ENCODE measurements at places on chromosomes 5 and 9. TPM values are rescaled to one million over a fixed set of nuclear protein-coding genes. Genes with fewer than 3 reads are reported as not detected.

PCDHGB6 gene
- 12.5 TPM for total RNA-seq

DNA sequence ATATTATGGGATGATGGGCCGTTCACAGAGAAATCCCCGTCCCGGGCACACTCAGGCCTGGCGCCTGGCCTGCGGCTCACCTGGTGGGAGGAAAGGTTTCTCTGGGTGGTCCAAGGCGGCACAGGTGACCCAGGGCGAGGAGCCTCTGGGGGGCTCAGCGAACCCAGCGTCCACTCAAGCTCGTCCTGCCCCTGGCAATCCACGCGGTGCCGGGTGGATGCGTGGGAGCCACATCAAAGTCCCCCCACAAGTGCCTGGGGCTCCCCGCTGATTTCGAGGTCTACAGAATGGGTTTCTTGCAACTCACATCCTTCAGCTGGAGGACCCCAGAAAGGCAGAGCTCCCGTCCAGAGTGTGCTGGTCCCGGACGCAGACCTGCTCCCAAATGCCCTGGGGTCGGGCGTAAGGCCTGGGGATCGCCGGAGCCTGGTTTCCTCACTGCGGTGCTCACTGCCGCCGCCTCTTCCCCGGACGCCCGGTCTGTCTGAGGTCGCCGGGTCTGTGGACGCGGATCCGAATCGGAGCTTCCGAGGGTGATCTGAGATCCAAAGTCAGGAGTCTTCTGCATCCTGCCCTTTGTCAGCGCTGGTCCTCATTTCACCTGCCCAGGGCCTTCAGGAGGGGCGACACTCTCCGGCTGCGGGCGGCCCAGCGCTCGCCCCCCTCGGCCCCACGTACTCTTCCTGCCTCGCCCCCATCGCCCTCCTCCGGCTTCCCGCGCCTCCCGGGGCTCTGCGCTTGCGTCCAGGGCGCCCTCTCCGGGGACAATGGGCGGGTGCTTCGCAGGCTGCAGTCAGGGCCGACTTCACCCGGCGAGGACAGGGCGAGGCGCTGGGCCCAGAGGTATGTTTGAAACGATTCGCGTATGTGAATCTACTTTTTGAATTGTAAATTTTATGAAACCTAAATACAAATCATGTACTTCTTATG lies 20.0 kb upstream of the RUFY1 start:
- peaks cover 12% of the 10 kb centered on the region for H3K4me1 ChIP-seq
- H3K36me3 ChIP-seq: no peaks in the 10 kb centered on the region
- DNase-seq: no peak
- H3K27ac ChIP-seq: peak overlapping the region; percentile 39
- no peaks in the 10 kb centered on the region for H3K27me3 ChIP-seq

CDH6 gene
- total RNA-seq: 5.2 TPM

DNA sequence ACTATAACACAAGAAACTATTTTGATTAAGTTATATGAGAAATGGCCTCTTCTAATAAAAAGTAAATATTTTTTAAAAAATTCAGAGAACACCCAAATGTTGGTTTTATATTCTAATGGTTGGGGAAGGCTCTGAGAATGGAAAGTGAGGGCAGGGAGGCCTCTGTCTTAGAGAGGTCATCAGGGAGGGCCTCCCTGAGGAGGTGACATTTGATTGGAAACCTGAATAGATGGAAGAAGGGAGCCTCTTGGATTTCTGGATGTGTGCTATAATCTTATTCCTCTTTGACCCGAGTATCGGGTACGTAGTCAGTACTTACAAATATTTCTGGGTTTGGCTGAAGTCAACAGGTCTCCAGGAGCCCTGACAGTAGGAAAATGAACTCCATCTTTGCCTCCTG lies 26.1 kb upstream of the GRPEL2 start:
- H3K27me3 ChIP-seq: no peaks in the 10 kb centered on the region
- no peak overlapping the region for H3K27ac ChIP-seq
- no peak for DNase-seq
- H3K4me3 ChIP-seq: no peak overlapping the region

- H3K4me3 ChIP-seq: no peak overlapping the region
- no peaks in the 10 kb centered on the region for H3K27me3 ChIP-seq
- DNase-seq: no peak
- H3K27ac ChIP-seq: no peak overlapping the region
- no peaks in the 10 kb centered on the region for H3K4me1 ChIP-seq
Measured at GRCh38 chr5:59725392-59725767, 168.1 kb downstream of the PDE4D start.

- peak overlapping the region; percentile 26 for H3K27ac ChIP-seq
- H3K36me3 ChIP-seq: no peaks in the 10 kb centered on the region
- no peak overlapping the region for H3K4me3 ChIP-seq
- no peaks in the 10 kb centered on the region for H3K27me3 ChIP-seq
- H3K4me1 ChIP-seq: peaks cover 5% of the 10 kb centered on the region
Measured at GRCh38 chr9:128025736-128026135, 41.4 kb downstream of the NAIF1 start.

- H3K4me1 ChIP-seq: no peaks in the 10 kb centered on the region
- H3K36me3 ChIP-seq: no peaks in the 10 kb centered on the region
- DNase-seq: no peak
- H3K27ac ChIP-seq: no peak overlapping the region
Measured at GRCh38 chr5:78698191-78698791, 49.7 kb upstream of the LHFPL2 start.

GRCh38 chr9:22158271-22158670 lies 149.2 kb upstream of the CDKN2B start:
- no peak for DNase-seq
- H3K4me3 ChIP-seq: no peak overlapping the region
- no peaks in the 10 kb centered on the region for H3K36me3 ChIP-seq
- no peak overlapping the region for H3K27ac ChIP-seq

DNA sequence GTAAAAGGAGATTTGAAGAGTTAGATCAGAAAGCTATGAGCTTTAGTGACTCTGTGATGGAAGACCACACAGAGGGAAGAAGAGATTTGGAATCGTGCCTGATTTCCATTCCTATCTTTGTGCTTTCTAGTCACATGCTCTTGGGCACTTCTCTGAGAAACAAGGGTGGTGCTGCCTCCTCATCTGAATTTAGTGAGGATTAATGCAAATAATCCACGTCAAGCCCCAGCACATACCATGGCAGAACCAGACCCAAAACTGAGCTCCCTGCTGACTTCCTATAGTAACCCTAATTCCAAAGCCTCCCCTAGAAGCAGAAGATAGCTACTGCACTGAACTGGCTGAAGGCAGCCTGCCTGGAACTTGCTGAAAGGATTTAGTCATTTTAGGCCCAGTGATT lies 17.7 kb downstream of the SLC45A2 start:
- DNase-seq: no peak
- H3K4me1 ChIP-seq: no peaks in the 10 kb centered on the region
- no peak overlapping the region for H3K4me3 ChIP-seq
- H3K27me3 ChIP-seq: no peaks in the 10 kb centered on the region
- H3K27ac ChIP-seq: no peak overlapping the region

DNA sequence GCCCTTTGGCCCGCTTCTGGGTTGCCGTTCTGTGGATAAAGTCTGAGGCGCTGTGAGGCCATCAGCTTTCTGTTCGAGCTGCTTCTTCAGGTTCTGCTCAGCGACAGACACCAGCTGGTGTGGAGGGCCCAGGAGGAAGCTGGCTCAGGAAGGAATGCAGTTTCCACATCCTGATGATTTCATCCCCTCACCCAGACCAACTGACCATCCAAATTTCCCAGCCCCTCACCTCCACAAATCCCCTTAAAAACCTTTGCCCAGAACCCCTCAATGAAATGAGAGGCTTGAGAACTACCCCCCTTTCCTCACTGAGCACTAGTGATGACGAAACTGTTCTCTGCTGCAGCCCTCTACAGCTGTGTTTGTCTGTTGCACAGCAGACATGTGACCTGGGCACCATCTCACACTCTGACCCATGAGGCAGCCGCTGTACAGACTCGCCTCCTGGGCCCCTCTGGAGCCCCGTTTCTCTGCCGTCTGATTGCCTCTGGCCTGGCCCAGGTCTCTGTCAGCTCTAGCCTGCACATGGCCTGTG lies 45.4 kb downstream of the SPATA31C2 start:
- no peak for DNase-seq
- H3K27ac ChIP-seq: peak overlapping the region; percentile 31
- H3K4me3 ChIP-seq: no peak overlapping the region

DNA sequence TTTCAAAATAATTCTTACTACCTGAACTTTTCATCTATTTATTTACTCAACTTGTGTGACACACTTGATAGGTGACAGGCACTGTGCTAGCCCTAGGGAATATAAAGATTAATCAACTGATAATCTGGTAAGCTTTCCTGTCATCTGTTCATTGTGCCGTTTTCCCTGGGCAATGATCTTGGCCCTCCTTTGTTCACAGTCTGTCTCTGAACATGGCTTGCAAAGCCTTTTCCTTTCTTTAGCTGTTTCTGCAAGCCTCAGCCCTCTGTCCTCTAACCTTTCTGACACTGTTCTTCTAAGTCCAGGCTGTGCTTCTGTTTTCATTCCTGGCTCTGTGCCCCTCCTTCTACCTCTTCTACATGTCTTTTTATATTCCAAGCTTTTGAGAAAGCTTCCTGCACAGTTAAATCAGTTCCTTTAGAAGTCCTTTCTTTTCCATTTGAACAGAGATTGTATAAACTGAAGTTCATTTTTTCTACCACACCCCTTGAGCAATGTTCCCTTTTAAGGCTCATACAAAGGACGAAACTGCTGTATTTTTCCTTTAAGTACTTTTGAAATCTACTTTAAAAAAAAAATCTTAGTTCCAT lies 803.0 kb upstream of the ZNF608 start:
- H3K27ac ChIP-seq: no peak overlapping the region
- no peaks in the 10 kb centered on the region for H3K36me3 ChIP-seq
- no peak overlapping the region for H3K4me3 ChIP-seq
- H3K27me3 ChIP-seq: no peaks in the 10 kb centered on the region
- peaks cover 8% of the 10 kb centered on the region for H3K4me1 ChIP-seq

PRSS3 gene
- total RNA-seq: 7.6 TPM

NEUROG1 gene
- not detected for total RNA-seq

ORM2 gene
- not detected for total RNA-seq

- no peak overlapping the region for H3K27ac ChIP-seq
- H3K36me3 ChIP-seq: no peaks in the 10 kb centered on the region
- DNase-seq: no peak
- H3K4me1 ChIP-seq: no peaks in the 10 kb centered on the region
Measured at GRCh38 chr5:139831624-139832023, 36.0 kb downstream of the PSD2 start.

CDH9 gene
- not detected for total RNA-seq

- no peaks in the 10 kb centered on the region for H3K27me3 ChIP-seq
- no peaks in the 10 kb centered on the region for H3K36me3 ChIP-seq
- peak overlapping the region; percentile 83 for H3K27ac ChIP-seq
- H3K4me3 ChIP-seq: peak overlapping the region; percentile 29
- no peak for DNase-seq
Measured at GRCh38 chr5:150149618-150150017, 6.0 kb downstream of the PDGFRB start.

DNA sequence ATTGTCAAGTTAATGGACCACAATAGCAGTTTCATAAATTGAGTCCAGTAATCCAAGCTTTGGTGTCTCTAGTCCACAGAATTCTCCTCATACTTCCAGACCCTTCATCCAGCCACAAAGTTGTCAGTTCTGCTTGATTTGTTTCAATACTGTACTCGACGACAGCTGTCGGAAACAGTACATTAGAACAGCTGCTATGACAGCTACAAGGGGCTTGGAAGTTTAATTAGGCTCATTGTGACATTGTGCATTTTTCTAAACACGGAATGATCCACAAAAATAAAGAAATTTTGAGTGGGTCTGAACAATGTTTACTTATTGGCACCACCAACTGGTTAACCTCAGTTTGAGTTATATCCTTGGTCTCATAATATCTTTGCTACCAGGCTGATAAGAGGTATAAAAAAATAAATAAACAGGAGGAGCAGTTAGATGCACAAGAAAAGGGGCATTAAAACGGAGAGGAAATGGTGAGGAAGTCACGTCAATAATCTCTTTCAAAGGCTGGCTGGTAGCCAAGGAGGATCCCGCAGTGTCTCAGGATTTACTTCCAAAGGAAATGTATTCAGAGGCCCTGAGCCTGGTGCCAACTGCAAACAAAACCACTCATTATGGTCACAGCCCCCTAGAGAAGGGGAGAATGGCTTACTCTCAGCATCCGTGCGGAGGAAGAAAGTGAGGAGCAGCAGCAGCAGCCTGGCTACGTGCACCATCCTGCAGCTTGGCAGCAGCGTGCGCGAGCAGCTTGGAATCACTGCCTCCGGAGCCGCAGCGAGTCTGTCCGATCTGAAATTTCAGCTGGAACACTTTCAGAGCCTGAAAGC lies 933.8 kb upstream of the DMAC1 start:
- H3K4me3 ChIP-seq: peak overlapping the region; percentile 5
- no peak overlapping the region for H3K27ac ChIP-seq
- H3K4me1 ChIP-seq: peaks cover 10% of the 10 kb centered on the region
- DNase-seq: no peak

Measured in vagina (tissue), 2 donors.